Type B pancreatic cell (in vitro differentiated cells): ENCODE measurements at places on chromosomes 12 and 14. TPM values are rescaled to one million over a fixed set of nuclear protein-coding genes. Genes with fewer than 3 reads are reported as not detected.

The SDR9C7 gene
- total RNA-seq, result 0.22 and 0.26 TPM in 2 replicates

The PLEKHH1 gene
- 25.3 and 40.0 TPM in 2 replicates for total RNA-seq

- no peak overlapping the region for H3K27ac ChIP-seq
- no peaks in the 10 kb centered on the region for H3K27me3 ChIP-seq
- no peaks in the 10 kb centered on the region for H3K36me3 ChIP-seq
- no peak overlapping the region for H3K4me3 ChIP-seq
- no peaks in the 10 kb centered on the region for H3K4me1 ChIP-seq
Observed at GRCh38 chr14:34345718-34346465, 116.1 kb downstream of the SPTSSA start.

DNA sequence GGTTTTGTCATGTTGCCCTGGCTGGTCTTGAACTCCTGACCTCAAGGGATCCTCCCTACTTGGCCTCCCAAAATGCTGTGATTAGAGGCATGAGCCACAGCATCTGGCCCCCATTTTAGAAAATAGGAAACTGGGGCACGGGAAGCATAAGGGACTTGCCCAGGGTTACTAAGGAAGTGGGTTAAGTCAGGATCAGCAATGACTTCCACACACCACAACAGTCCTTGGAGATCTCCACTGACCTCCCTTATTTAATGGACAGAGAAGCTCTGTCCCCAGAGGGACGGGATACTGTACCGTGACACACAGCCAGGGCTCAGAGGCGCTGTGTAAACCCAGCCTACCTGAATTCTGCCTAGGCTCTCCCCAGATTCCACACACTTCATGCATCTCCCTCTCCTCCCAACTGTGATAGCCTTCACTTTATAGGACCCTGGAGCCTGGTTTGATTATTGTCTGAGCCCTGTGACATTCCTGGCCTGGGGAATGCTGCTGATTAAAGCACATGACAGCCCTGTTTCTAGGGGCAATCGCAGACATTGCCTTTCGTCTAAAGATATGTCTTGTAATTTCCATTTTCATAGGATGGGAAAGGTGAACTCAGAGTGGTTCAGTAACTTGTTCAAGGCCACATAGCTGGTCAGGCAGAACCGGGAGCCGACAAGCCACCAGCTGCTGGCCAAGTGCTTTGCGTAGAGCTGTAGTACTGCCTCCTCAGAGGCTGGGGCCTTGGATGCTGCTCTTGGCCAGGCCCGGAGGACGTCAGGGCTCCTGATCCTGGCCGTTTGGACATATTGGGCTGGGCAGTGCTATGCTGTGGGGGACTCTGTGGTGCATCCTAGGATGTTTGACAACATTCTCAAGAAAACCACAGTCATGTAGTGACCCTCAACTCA is 20.8 kb downstream of the SERPINA1 start:
- no peak overlapping the region for H3K27ac ChIP-seq
- no peak overlapping the region for H3K4me3 ChIP-seq
- no peak for DNase-seq
- H3K4me1 ChIP-seq, result no peaks in the 10 kb centered on the region

- no peak overlapping the region for H3K27ac ChIP-seq
- peaks cover 4% of the 10 kb centered on the region for H3K4me1 ChIP-seq
- H3K4me3 ChIP-seq, result no peak overlapping the region
- no peak for DNase-seq
- no peaks in the 10 kb centered on the region for H3K27me3 ChIP-seq
- no peaks in the 10 kb centered on the region for H3K36me3 ChIP-seq
Observed at GRCh38 chr14:96421236-96421635, 29.3 kb downstream of the AK7 start.

DNA sequence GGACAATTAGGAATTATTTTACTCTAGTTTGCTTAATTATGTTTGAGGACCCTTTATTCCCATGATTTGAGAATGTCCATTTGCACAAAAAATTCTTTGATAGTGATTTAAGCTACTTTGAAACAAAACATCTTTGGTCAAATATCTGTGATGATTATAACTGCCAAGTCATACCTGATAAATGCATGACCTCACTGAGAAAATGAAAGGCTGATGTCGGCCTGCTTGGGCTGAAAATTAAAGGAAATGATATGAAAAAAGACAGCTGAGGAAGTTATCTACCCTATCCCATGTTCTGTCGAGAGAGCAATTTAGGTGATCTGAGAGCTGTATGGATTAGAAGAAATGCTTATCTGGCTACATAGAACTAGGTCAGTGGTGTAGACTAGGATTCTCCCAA is 43.6 kb downstream of the ATL1 start:
- H3K4me3 ChIP-seq, result no peak overlapping the region
- no peak overlapping the region for H3K27ac ChIP-seq
- no peak for DNase-seq
- peaks cover 6% of the 10 kb centered on the region for H3K4me1 ChIP-seq
- H3K27me3 ChIP-seq, result no peaks in the 10 kb centered on the region
- no peaks in the 10 kb centered on the region for H3K36me3 ChIP-seq

DNA sequence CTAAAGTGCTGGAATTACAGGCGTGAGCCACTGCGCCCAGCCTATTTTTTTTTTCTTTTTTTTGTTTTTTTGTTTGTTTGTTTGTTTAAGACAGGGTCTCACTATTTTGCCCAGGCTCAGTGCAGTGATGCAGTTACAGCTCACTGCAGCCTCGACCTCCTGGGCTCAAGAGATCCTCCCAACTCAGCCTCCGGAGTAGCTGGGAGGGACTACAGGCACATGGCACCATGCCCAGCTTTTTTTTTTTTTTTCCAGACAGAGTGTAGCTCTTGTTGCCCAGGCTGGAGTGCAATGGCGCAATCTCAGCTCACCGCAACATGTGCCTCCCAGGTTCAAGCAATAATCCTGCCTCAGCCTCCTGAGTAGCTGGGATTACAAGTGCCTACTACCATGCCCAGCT is 5.8 kb upstream of the ITFG2 start:
- H3K4me3 ChIP-seq, result no peak overlapping the region
- peak overlapping the region; percentile 77 for H3K27ac ChIP-seq
- DNase-seq, result no peak

- H3K4me3 ChIP-seq, result no peak overlapping the region
- no peaks in the 10 kb centered on the region for H3K4me1 ChIP-seq
- peaks cover 20% of the 10 kb centered on the region for H3K27me3 ChIP-seq
- H3K27ac ChIP-seq, result no peak overlapping the region
- no peaks in the 10 kb centered on the region for H3K36me3 ChIP-seq
Observed at GRCh38 chr14:87877877-87878276, 115.1 kb downstream of the GALC start.

DNA sequence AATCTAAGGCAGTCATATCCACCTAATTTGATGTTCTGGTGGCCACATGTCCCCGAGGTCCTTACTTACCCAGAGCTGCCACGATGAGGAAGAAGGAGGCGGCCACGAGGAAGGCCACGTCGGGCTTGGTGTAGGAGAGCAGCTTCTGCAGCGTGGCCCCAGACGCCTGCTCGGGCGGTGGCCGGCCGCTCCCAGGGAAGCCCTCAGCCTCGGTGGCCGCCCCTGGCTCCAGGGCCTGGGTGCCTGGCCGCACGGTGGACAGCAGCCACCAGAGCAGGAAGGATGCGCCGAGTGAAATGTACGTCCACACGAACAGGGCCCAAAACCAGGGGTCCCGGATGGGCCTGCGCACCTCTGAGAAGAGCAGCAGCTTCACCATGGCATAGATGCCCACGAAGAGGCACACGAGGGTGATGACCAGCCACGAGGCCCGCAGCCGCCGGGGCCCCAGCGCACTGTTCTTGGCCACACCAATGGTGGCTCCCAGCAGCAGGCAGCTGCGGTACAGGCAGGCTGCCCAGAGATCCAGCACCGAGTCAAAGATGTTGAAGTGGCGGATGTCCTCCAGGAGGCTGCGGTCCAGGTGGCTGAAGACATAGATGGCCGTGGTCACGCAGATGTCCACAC is 6.6 kb downstream of the ABCB9 start:
- H3K27ac ChIP-seq, result no peak overlapping the region
- no peak overlapping the region for H3K4me3 ChIP-seq
- no peaks in the 10 kb centered on the region for H3K36me3 ChIP-seq
- H3K4me1 ChIP-seq, result peaks cover 1% of the 10 kb centered on the region
- H3K27me3 ChIP-seq, result no peaks in the 10 kb centered on the region
- no peak for DNase-seq

DNA sequence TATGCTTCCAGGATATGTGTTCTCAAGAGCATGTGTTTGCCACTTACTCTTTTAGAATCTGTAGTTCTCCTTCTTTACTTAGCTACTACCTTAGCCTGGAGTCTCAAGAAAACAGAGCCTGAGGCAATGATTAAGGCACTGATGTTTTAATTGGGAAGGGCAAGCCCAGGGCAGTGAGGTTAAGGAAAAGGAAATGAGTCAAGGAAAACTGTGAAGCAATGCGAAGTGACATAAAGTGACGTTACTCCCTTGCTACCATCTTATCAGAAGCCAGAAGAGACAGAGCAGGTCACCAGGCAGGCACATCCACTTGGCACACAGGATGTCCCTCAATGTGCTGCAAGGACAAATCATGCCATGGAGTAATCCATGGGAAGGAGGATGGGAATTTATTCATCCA is 11.3 kb upstream of the EML5 start:
- no peaks in the 10 kb centered on the region for H3K4me1 ChIP-seq
- no peak for DNase-seq
- H3K36me3 ChIP-seq, result no peaks in the 10 kb centered on the region
- H3K27ac ChIP-seq, result no peak overlapping the region
- H3K27me3 ChIP-seq, result peaks cover under 1% of the 10 kb centered on the region

DNA sequence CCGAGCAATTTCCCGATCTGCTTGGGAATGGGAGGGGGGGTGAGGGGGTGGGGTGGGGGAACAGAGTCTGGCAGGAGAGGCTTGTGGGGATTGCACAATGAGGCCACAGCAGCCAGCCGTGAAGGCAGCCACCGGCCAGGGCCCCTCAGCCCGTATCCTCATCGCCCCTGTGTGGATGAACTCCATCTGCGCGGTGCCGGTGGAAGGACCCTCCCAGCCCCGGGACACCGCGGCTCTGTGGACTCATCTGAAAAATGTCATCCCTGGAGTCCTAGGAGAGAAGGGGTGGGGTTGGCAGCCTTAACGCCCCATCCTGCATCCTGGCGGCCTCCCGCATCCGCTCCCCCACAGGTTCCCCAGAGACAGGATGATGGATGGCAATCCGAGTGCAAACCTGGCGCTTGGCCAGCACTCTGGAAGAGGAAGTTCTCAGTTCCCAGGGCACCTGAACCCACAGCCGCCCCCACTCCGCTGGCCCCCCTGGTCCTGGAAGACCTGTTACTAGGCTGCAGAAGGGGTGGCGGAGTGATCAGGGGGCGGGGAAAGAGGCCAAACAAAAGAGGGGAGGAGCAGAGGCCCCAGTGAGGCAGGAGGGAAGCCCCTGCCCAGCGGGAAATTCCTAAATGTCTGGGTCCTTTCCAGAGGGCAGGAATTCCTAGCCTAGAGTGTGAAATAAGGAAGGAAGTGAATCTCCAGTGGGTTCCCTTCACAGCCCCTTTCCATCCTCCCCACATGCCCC is 1.2 kb upstream of the TNFAIP2 start:
- H3K27me3 ChIP-seq, result peaks cover 16% of the 10 kb centered on the region
- H3K36me3 ChIP-seq, result no peaks in the 10 kb centered on the region
- DNase-seq, result peak; percentile 91
- H3K4me3 ChIP-seq, result peak overlapping the region; percentile 76

DNA sequence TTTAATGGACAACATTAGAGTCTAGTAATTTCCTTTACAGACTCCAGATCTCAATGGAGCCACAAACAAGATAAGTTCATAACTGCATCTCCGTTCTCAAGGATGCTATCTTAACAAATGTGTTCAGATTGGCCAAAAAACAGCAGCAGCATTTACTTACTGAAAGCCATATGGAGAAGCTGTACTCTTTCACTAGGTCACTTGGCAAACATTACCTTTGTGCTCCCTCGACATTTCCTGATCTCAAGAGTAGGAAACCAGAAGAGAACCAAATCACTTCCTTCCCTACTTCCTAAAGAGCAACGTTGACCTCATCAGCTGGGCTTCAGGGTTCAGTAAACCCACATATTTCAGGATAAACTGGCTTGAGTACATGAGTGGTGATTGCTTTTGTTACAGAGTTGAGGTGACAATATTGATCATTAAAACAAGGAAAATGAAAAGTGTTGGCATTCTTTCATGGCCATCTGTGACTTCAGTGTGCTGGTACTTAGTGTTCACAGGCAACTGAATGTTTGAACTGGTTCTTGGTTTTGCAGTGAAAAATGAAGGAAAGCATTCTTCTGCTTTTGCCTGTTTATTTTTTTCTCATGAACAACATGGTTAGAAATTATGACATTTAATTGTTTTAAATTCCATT is 449.6 kb downstream of the TMEM117 start:
- DNase-seq, result no peak
- no peaks in the 10 kb centered on the region for H3K4me1 ChIP-seq
- no peaks in the 10 kb centered on the region for H3K27me3 ChIP-seq
- no peak overlapping the region for H3K4me3 ChIP-seq
- H3K36me3 ChIP-seq, result no peaks in the 10 kb centered on the region
- no peak overlapping the region for H3K27ac ChIP-seq

DNA sequence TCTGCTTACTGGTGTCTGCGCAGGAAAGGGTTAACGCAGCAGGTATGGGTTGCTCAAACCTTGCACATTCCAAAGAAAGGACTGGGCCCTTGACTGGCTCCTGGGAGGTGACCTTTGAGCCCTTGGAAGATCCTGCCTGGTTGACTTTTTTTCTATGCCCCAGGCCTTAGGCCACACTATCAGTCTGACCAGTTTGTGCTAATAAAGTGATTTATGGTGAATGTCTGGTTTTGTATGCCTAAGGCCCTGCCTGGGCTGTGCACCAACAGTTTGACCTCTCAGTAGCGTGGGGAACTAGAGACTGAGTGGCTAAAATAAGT is 61.4 kb upstream of the SCN8A start:
- no peak overlapping the region for H3K27ac ChIP-seq
- no peak overlapping the region for H3K4me3 ChIP-seq
- peaks cover 9% of the 10 kb centered on the region for H3K4me1 ChIP-seq
- H3K36me3 ChIP-seq, result no peaks in the 10 kb centered on the region

DNA sequence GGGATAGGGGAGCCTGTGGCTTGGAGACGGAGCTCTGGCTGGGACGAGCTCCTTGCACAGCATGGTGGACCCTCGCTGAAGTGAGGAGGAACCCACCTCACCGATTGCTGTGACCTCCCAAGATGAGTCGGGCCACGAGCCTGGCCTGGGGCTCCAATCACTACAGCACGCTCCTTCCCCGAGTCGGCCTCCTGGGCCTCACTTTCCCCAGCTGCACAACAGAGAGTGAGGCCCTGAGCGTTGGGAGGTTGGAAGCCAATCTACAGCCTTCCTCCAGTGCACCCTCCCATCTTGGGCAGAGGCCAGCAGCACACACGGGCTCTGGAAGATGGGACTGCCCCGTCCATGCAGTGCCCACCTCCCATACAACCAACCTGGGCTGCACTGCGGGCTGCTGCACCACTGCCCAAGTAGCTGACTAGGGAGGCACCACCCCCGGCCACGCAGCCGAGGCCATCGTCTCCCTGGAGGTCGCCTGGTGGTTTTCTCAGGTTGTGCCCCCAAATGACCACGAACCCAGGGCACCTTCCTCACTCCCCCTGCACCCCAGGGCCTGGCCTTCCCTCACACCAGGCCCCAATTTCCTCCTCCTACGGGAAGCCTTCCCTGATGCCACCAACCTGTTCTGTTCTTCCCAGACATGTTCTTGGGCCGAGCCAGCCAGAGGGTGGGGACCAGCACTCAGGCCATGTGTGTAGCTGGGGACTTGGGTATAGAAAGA is 152.3 kb upstream of the C14orf180 start:
- no peak overlapping the region for H3K4me3 ChIP-seq
- H3K36me3 ChIP-seq, result no peaks in the 10 kb centered on the region
- peaks cover 9% of the 10 kb centered on the region for H3K27me3 ChIP-seq
- DNase-seq, result peak; percentile 64
